ENCODE measurements at places on chromosomes 1 and 21.

- no peak for DNase-seq
Observed at GRCh38 chr1:33637846-33638440, 165.5 kb downstream of the ZSCAN20 start.

DNA sequence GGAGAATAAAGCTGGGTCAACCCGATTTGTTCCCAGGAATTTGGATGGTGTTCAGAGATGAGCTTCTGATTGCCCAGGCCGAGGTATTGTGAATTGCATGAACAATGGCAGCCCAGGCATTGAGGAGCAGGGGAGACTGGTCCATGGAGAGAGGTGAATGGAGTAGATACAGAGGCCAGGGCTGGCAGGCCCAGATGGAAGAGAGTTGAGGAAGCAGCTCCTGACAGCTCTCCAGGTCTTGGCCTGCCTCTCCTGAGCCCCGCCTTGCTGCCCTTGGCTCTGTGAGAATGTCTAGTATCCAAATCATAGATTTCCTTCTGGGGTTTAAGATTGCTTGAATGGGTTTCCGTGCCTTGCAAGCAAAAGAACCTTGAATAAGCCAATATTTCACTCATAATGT, 11.5 kb downstream of the ABCA4 start:
- DNase-seq = no peak

DNA sequence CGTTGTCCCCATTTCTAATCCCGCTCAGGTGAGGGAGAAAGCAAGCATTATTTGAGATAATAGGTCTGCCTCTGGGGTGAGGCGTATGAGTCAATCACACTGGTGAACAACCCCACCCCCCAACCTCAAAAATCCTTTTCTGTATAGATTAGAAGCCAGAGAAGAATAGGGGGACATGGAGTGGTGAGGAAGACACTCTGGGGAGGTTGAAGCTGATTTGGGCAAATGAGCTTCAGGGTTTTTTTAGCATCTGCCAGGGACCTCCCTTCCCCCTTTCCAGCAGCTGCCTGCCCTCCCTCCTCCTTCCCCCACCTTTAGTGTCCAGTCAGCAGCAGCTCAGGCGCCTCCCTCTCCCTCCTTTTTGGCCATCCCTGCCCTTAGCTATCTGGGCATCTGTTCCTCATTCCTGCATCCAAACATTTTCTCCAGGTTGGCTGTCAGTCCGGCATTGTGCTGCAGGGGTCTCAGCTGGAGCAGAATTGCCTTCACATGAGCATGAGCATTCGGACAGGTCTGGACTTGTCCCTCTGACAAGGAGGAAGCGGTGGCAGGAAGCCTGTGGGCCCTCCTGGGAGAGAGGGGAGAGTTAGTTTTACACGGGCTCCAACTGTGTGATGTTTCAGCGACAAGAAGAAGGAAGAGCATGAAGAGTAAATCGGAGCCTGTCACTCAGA, 30.8 kb upstream of the PTGFRN start:
- DNase-seq = peak; percentile 29

DNA sequence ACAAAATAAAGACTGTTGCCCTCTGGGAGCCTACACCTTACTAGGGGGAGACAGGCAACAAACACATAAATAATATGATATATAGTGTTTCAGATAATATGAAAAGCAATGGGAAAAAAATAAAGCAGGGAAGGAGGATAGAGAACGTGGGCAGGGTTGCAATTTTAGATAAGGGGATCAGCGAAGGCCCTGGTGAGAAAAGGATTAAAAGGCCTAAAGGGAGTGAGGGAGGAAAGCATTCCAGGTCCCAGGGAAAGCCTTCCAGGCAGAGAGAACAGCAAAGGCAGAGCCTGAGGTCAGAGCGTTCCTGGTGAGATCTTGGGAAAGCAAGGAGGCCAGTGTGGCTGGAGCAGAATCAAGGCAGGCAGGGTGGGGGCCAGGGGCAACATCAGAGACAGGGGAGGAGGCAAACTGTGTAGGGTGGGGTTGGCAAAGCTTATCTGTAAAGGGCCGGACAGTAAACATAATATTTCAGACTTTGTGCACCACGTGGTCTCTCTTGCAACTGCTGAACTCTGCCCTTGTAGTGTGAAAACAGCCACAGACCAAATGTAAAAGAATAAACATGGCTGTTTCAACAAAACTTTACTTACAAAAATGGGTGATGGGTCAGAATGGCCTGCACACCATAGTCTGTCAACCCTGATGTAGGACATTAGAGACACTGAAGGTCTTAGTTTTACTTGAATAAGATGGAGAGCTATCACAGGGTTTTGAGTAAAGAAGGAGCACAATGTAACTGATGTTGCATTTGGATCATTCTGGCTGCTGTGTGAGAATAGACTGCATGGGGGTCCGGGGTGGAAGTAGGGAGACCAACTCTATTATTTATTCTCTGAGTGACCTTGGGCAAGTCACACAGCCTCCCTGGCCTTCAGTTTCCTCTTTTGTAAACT, 13.3 kb upstream of the CPT2 start:
- no peak for DNase-seq

DNA sequence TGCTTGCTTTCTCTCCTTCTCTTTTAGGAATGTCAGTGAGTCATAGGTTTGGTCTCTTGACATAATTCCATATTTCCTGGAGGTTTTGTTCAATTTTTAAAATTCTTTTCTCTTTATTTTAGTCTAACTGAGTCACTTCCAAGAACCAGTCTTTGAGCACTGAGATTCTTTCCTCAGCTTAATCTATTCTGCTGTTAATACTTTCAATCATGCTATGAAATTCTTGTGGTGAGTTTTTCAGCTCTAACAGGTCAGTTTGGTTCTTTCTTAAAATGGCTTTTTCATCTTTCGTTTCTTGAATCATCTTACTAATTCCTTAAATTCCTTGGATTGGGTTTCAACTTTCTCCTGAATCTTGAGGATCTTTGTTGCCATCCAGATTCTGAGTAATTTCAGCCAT, 321.0 kb downstream of the PTBP2 start:
- DNase-seq = no peak

DNA sequence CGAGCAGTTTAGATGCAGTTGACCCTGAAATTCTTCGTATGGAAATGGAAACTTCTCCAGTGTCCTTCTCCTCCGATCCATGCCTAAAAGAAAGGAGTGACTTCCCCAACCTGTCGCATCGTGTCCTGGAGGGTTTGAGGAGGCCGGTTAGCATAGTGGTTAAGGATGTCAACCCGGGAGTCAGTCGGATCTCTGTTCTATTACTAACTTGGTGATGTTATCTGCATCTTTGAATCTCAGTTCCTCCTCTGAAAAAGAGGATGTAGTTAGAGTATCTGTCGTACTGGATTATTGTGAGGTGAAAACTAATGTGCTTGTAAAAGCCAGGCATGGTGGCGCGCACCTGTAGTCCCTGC, 684 bp downstream of the ZBTB8B start:
- no peak for DNase-seq

DNA sequence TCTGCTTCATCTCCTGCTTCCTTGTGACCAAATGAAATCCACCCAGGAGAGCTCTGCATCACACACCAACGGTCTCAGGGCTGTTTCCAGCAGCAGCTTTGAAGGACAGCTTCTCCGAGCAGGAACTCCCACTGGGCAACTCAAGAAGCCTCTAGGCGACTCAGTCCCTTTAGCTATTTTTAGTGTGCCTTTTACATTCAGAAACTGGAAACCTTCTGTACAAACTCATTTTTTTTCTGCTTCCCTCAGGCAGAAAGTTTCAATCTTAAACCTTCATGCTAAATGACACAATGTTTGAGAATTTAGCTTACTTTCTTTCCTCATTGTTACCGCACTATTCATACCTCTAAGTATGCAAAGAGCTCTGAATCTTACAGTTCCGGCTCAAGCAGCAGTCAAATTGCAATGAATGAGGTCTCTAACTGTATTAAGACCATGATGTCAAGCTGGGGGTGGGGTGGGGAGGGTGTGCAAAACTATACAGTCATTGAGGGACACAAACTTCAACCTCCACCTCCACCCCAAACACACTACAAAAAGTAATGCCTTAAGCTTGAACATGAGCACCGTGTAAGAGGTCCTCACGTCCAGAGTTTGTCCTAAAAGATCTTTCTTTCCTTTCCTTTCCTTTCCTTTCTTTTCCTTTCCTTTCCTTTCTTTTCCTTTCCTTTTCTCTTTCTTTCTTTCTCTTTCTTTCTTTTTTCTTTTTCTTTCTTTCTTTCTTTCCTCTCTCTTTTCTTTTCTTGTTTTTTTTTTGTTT, 16.4 kb upstream of the TARBP1 start:
- DNase-seq = no peak

- DNase-seq = no peak
Observed at GRCh38 chr1:47678464-47678980, 240.7 kb downstream of the FOXD2 start.

DNA sequence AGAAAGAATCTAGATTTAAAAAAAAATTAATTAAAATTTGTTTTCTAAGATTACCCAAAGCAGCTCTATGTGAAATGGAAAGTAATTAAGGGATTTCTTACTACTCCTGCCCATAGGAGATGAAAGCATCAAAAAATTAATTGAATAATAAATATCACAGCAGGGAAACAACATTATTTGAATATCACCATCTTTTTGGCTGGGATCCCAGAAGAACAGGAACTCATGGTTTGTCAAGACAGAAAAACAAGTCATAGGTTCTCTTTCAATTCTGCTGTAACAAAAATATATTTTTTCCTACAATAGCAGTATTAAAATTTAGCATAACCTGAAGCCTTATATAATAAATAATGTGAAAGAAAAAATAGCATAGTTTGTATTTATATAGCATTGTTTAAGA, 1713.4 kb downstream of the NCAM2 start:
- DNase-seq = no peak

DNA sequence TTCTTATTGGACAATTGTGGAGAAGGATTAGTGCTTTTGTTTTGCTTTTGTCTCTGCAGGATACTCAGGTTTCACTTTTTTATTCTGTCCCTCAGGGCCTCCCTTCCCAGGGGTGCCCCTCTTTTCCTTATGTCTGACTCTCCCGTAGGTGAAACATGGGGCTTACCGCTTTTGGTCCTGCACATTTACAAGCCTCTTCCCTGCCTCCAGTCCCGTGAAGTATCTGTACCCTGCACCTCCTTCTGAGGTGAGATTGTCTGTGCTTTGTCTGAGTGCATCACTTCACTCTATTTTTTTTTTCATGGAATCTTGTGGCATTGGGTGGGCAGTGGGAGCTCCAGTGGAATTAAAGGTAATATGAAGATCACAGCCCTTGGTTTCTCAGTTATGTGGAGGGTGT, 758.1 kb upstream of the TPTE start:
- DNase-seq = no peak

DNA sequence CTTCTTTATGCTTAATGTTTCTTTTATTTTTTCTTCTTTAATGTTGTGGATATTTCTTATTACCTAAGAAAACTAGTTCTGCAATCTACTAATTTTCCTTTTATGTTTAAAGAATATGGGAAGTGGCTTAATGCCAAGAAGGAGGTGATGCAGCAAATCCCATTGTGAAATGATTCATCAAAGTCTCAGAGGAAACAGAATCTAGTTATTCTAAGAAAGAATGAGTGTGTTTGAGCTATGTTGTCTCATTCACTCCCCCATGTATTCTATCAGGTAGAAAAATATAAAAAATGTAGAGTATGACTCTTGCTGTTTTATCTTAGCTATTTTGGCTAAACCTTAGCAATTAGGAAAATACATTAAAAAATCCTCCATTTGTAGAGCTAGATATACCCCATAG, 659.9 kb upstream of the RGS18 start:
- no peak for DNase-seq
